Epithelial cell of proximal tubule (primary cell): ENCODE measurements at places on chromosomes 16 and 17.

GRCh38 chr17:45986056-45986455, 13.0 kb upstream of the STH start:
- DNase-seq, result no peak

DNA sequence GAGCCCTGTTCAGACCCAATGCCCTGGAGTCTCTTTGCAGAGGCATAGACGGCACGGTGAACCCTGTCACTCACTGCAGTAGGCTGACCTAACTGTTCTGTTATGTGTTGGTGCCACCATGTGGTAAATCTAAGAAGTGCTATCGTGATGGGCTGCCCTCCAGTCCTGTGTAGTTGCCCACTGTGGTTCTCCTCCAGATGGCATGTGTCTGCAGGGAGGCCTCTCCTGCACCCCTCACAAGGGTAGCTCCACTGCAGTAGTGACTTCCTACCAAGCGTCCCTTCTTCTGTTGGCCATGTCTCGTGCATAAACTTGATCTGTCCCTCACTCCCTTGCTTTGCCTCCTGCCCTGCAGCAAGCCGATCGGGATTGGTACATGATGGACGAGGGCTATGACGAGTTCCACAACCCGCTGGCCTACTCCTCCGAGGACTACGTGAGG, 5.8 kb downstream of the DHX38 start:
- no peak for DNase-seq

- peak; percentile 26 for DNase-seq
Observed at GRCh38 chr17:5861246-5861645, 208.9 kb upstream of the WSCD1 start.

- no peak for DNase-seq
Observed at GRCh38 chr17:60145006-60145935, 4.5 kb upstream of the CA4 start.

GRCh38 chr17:63976702-63977101, 4.0 kb upstream of the SCN4A start:
- no peak for DNase-seq

- DNase-seq, result no peak
Observed at GRCh38 chr17:2613089-2613808, 19.8 kb downstream of the PAFAH1B1 start.

GRCh38 chr17:38916771-38917170, 8.6 kb upstream of the LASP1NB start:
- no peak for DNase-seq

GRCh38 chr16:11354733-11355574, 9.7 kb downstream of the RMI2 start:
- no peak for DNase-seq

GRCh38 chr17:15944759-15945526, at the start of gene ADORA2B:
Gene ADORA2B (plus strand): TSS chr17:15945130. CDS start chr17:15945249, 119 bp downstream.
- no peak for DNase-seq
